ENCODE measurements at places on chromosomes 5 and 9.

DNA sequence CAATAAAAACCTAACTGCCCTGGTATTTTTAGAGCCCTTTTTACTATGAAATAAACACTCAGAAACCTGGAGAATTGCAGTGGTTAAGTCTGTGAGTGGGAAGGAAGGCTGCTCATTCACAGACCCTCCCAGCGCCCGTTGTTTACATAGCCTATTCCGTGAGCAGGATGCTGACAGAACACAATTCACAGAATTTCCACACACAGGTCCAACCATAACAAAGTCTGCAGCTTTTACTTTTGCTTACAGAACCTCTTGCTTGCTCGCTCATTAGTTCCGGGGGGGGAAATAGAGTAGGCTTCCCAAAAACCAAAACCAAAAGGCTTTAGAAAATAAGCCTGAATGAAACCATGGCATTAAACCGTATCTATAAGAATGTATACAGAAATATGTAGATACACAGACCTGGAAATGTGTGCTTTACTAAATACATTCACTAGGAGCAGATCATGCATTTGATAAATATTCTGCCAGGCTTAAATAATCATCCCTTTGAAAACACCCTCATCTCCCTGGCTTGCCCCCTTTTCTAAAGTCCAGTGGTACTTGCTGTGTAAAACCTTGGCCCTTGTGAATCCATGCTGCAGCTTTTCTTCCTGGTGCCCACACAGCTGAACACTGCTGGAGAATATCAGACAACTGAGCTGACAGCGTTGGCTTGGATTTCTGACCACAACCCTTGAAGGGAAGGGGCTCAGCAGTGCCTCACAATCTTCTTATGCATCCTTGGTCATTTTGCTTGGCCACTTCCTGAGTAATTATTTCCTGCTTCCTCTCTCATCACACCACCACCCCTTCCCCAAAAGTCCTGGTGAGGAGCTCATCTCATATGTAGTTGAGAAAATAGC is 128.0 kb downstream of the FANCC start:
- DNase-seq: no peak

DNA sequence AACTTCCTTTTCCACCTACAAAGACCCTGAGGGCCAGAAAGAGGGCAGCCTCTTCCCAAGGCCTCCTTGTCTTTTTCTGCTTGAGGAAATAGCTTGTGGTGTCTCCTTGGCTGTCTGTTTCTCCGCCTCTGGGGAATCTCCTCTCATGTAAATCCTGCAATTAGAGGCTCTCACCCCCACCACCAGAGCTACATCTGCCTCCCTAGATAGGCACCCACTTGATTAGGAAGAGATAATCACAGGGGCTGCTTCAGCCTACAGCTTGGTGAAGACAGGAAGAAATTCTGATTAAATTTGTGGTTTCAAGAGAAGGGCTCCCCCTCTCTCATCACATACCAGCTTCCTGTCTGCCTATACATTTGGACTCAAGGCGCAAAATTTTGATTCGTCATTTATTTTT is 75.6 kb downstream of the TLR4 start:
- no peak for DNase-seq

DNA sequence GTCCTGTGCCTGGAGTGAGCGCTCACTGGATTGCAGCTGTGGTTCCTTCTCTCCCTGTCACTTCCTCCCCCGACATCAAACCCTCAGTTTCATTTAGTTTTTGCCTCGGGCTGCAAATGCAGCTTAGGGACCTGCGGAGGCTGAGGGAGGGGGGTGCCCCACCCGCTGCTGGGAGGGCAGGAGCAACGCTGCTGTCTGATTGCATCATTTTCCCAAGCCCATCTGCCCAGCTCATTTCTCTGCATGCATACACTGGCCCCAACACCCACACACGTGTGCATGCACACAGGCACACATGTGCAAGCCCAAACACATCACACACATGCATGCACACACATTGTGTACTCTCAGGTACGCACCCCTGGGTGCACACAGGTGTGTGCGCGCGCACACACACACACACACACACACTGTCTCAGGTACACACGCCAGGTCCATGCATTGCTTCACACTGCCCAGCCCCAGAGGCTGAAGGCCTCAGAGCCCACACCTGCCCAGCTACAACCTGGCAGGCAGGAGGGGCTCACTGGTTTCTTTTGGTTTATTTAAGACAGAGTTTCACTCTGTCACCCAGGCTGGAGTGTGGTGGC is 3.4 kb downstream of the ASS1 start:
- DNase-seq: no peak

DNA sequence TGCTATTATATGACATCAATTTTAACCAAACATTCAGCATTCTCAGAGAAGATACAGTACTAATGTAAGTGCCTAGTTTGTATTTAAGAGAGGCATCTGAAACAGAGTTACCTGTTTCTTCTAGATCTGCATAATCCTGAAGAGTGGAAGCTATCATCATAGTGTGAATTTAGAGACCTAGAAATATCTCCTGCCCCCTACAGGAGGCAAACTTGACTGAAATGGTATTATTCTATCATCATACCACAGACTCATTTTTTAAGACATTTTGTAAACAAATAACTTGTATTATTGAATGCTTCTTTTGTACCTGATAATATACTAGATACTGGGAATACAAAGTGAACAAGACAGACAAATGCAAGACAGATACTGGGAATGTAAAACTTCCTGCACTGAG is 216.8 kb upstream of the RPS23 start:
- DNase-seq: no peak

GRCh38 chr9:114476891-114477469 is 28.3 kb downstream of the WHRN start:
- no peak for DNase-seq

DNA sequence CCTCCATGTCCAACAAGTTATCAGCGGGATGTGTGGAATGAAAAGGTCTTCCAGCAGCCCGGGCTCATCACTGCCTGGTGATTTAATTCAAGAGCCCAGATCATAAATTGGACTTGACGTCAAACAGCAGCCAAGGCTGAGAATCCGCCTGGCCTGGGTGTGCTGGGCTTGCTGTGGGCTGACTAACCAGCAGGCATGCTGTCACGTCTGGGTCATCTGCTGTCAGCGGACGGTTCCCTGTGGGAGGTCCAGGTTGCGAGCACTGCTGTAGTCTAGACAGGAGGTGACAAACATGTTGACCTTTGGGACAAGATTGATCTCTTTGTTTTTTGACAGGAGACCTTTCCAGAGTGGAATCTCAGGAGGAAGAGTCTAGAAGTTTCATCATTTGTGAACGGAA is 289.7 kb downstream of the OSTF1 start:
- DNase-seq: no peak

DNA sequence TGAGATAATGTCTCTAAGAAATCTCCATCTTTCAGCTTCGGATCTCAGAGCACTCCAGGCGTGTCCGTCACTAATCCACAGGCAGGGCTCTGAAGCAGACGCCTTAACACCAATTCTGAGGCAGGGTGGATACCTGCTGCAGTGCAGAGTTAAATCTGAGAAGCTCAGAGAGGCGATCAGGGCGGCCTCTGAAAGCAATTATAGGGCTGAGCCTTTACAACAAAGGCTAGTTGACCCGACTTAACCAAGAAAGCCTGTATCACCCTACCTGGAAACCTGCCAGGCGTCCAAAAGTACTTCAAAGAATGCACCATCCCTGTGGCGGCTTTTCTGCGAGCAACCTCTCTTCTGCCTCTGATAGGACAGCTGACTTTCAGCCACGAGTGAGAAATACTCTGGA is 134.8 kb upstream of the MSX2 start:
- no peak for DNase-seq

- no peak for DNase-seq
Measured at GRCh38 chr9:136865041-136865767, 904 bp downstream of the EDF1 start.
